ENCODE measurements at places on chromosomes 7 and 10.
A peak's percentile ranks its signal among the peaks of the same experiment; 100 is the strongest.

- no peak for DNase-seq
Measured at GRCh38 chr10:114893251-114893650, 44.7 kb upstream of the TRUB1 start.

DNA sequence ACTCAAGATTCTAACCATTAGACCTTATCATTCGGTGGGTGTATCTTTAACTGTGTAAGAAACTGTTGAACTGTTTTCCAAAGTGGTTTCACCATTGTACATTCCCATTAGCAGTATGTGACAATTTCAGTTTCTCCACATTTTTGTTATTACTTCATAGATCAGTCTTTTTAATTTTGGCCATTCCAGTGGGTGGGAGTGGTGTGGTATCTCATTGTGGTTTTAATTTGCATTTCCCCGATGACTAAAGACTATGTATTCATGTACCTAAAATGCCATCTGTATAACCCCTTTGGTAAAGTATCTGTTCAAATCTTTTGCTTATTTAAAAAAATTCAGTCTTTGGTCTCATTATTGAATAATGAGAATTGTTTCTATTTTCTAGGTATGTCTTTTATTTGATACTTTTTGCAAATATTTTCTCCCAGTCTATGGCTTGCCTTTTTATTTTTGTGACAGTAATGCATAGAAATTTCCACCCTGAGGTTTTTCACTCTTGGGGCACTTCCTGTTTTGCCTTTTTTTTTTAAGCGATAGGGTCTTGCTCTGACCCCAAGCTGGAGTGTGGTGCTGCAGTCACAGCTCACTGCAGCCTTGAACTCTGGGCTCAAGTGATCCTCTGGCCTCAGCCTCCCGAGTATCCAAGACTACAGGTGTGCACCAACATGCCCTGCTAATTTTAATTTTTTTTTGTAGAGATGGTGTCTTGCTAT is 141.1 kb upstream of the ITGB1 start:
- DNase-seq: no peak

DNA sequence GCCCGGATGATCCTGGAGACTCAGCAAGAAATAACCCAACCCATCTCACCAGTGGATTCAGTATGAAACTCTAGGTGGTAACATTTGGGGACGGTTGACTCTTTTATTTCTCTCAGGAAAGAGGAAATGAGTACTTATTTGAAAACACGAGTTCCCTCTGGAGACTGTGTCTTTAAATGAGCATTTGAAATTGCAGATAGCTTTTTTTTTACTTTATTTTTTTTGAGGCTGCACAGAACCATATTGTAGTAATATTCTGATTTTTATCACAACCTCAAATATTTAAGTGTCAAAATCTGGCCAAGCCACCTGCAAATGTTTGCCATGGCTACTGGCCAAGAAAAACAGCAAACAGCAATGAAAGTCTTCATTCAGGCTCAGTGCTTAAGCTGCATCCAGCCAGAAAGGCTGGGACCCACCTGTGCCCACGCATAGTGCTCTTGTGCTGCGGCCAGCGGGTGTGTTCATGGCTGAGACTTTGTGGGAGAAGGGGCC is 160.8 kb downstream of the CREB5 start:
- DNase-seq: no peak

- DNase-seq: peak; percentile 27
Measured at GRCh38 chr7:107661081-107661864, 645 bp downstream of the SLC26A4 start.

GRCh38 chr7:101128040-101128834 is 1.3 kb downstream of the SERPINE1 start:
- no peak for DNase-seq

Data from activated CD8-positive, alpha-beta memory T cell treated with anti-CD3 and anti-CD28 coated beads, Interleukin-2, amount 50 U/mL, for 4 hours (primary cell).